Stimulated activated CD8-positive, alpha-beta memory T cell treated with anti-CD3 and anti-CD28 coated beads, Interleukin-12 subunit alpha, Interleukin-12 subunit beta, amount 100 ng/mL, for 1 hour (primary cell): ENCODE measurements at places on chromosomes 13 and 19.

GRCh38 chr19:17281391-17282304 lies at the start of gene ANKLE1:
ANKLE1 (plus strand) TSS chr19:17281901; CDS start chr19:17281921, 20 bp downstream.
- no peak for DNase-seq

DNA sequence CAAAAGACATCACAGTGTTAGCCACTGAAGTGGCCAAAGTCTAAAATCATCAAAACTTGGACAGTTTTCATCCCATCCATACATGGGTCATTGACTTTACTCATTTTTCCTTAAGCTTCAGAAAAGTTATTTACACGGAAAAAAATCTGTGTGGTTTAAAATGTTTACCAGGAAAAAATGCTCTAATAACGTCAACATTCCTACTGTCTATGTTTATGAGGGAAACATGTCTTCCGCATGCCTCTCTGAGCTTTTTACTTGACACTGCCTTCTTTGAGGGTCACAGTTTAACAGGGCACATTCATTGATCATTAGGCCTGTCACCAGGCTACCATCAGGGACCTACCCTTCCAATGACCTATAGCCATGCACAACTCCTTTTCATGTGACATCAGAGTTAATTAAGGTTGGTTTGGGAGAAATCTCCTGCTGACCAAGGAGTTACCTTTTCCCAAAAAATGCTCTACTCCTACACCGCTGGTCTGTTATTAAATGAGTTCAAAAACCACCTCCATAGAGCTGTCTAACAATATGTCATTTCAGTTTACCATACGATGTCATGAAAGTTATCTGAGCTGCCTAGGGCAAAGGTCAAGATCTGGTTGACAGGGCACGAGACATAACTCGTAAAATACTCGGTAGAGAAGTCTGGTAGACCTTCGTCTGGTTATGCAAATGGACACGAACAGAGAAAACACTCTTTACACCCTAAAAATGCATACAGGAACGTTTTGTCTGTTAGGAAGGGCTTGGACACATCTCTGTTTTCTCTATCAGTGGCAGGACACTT lies 17.8 kb downstream of the FLT1 start:
- DNase-seq: no peak

GRCh38 chr13:40141859-40142555 lies 486.5 kb downstream of the COG6 start:
- DNase-seq: no peak

DNA sequence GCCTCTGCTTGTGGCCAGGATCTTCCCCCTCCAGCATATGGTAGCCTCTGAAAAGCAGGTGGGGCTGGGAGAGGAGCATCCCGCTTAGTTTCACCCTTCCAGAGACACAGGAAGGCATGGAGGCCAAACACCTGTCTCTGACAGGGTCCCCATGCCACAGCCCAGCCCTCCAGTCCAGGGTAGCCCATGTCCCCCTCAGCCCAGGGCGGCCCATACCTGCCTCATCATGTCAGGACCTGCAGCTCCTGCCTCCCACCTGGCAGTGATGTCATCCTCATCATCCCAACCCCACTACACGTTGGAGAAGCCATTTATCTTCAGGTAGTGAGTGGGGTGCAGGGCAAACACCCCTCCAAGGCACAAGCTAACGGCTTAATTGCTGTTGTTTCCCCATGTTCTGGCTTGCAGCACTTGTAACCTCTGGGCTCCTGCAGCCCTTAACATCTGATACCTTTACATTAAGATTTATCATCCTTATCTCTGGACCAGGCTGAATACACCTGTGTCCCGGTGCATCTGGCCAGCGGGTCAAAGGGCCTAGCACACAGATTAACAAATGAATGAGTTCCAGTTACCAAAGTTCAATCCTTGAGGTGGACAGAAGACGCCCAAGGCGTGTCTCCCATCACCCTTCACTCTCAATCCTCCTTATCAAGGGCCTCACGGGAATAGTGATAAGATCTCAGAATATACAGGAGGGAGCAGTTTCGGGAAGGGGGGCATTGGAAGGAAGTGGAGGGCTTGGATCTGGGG lies 22.2 kb downstream of the ZNF175 start:
- no peak for DNase-seq

- no peak for DNase-seq
Observed at GRCh38 chr13:34459856-34460255, 482.2 kb upstream of the NBEA start.

DNA sequence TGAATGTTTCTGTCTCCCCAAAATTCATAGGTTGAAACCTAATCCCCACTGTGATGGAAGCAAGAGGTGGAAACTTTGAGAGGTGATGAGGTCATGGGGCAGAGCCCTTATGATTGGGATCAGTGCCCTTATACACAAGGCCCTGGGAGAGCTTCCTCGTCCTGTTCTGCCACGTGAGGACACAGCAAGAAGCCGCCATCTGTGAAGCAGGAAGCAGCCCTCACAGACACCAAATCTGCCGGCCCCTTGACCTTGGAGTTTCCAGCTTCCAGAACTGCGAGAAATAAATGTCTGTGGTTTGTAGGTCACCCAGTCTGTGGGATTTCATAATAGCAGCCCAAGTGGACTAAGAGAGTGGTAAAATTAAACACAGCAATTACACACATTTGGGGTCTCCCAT lies 737.4 kb downstream of the UQCRFS1 start:
- no peak for DNase-seq

GRCh38 chr13:75302071-75302698 lies 179.8 kb downstream of the TBC1D4 start:
- DNase-seq: no peak

- DNase-seq: no peak
Observed at GRCh38 chr19:16571283-16571682, 932 bp downstream of the SLC35E1 start.

DNA sequence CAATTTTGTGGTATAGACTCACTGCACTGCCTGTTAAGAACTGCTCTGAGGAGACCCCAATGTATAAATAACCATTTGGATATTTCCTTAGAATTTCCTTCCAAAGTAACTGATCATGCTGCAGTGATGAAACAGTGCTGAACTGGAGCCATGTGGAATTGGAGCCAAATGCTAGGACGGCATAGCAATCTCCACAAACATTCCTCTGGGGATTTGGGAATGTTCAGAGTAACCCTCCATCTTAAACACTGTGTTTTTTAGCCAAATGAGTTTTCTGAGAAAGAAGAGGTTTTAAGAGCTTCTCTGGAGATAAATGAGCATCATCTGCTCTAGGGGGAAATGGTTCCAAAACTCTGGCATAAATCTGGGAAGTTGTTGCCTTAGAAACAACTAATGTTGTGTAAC lies 98.2 kb downstream of the OLFM4 start:
- no peak for DNase-seq

DNA sequence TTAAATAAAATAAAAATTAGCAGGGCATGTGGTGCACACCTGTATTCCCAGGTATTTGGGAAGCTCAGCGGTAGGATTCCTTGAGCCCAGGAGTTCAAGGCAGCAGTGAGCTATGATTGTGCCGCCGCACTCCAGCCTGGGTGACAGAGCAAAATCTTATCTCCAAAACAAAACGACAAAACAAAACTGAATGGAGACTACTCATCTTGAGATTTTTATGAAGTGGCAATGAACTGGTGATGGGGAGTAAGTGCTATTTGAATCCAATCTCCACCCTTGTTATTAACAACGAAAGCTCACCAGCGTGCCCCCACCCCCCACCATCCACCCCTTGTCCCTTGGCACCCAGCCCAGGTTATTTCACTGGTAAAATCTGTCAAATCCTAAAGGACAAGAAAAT lies 45.2 kb upstream of the URI1 start:
- DNase-seq: no peak

DNA sequence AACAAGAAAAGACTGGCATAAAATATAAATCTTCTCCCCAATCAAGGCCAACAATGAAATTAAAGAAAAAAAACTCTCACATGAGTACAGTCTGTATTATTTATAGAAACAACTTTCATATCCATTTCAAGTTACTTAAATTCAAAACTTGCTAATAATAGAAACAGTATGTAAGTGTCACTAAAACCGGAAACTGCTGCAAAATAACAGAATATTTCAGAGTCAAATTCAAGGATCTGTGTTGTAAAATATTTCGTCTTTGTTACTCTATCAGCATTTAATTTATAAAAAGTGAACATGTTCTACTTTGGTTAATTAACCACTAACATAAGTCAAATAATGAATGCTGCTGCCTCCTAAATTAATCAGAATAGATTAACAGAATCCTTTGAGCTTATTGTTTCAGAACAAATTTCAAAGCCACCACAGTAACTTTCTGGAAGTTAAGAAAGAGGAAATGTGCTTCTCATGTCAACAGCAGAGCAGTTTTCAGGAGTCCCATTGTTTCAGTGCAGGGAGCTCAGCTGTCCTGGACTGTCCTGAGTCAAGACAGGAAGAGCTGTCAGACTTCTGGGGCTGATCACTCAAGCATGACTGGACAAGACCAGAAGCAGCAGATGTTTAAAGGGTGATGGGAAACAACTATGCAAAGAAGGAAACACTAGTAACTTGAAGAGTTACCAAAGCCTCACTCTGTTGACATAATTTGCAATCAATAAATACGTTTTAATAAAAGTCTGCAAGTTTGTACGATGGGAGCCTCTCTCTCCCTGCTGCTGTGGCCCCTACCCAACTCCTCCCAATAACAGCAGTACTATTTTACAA lies 76.9 kb downstream of the FOXO1 start:
- DNase-seq: no peak

DNA sequence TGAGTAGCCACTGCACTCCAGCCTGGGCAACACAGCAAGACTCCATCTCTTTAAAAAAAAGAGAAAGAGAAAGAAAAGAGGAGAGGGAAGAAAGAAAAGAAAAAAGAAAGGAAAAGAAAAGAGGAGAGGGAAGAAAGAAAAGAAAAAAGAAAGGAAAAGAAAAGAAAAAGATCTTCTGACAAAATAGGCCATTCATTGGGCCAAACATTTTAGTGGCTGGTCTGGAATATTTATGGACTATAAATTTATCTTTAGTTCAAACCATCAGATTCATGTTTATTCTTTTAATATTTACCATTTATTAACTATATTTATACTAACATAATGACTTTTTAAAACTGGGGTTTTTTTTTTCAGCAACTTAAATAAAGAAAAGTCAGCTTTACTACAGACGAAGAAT lies 85.6 kb upstream of the KLF5 start:
- DNase-seq: no peak

DNA sequence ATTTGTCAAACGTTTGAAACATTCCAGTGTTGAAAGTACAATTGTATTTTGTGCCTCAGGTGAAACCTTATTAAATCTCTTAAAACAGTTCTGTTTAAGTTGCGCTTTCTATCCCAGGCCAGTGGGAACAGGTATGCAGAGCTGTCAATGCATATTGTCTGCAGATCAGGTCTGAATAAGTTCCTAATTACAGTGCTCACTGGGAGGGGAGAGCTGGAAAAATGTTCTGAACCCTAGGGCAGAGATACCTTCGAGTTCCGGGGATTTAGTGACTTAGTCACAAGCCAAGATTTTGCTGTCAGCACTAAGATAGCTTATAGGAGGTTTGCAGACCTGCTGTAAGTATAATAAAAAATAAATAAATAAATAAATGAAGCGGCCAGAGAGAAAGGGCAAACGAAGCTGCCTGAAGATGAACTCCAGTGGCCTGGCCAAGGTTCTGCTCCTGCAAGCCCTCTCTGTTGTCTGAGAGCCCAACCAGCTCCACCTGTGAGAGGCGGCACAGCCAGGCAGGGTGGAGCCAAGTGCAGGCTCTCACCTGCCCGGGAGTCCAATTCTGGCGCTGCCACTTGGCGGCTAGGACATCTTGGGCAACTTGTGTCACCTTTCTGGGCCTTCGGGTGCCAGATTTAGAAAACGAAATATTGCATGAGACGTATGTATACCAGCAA lies 97.9 kb upstream of the SLC7A1 start:
- DNase-seq: no peak

- no peak for DNase-seq
Observed at GRCh38 chr13:45878966-45879365, 27.4 kb upstream of the SIAH3 start.

- no peak for DNase-seq
Observed at GRCh38 chr13:97753942-97754670, 199.4 kb upstream of the IPO5 start.

DNA sequence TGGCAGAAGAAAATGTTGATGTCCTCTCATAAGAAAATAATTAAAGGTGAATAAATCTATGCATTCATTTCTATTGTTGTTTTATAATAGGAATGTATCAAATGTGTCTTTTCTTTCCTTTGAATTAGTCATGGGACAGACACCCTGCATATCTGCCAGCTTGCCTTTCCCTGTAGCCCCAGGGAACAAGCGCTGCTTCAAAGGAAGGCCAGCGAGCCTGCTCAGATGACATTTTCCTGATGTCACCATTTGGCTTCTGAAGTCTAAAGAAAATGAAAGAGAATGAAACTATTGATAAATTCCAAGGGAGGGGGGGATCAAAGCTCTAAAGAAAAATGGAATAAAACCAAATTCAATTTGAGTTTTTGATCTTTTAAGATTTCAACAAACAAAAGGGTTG lies 574.8 kb downstream of the IRS2 start:
- no peak for DNase-seq

DNA sequence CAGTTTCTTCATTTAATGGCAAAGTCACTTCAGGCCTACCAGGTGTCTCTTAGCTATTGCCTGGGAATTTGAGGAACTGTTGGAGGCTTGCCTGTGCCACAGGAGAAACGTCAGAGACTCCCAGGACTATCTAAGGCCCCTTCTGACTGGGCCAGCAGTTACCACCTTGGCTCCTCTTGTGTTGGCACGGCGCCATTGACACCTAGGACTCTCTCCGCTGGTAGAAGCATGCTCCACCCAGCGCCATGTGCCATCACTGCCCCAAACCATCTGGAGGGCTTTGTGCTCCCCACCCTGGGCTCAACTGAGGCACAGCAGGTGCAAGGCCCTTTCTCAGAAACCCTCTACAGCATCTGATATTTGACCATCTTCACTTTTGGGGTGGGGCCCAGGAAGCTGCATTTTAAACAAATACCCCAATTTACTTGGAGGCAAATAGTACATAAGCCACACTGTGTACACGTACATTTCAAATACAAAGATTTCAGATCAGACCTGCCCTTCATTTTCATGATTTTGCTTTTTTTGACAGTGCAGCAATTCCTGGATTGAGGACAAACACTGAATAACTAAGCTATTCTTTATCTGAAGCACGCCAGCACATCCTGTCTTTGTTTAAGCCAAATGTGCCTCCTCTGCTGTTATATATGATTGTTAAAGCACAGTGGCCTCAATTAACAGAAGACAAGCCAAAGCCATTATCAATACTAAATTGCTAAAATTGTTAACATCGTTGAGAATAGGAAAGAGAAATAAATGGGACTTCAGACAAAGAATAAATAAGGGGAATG lies 59.9 kb upstream of the TPP2 start:
- no peak for DNase-seq

DNA sequence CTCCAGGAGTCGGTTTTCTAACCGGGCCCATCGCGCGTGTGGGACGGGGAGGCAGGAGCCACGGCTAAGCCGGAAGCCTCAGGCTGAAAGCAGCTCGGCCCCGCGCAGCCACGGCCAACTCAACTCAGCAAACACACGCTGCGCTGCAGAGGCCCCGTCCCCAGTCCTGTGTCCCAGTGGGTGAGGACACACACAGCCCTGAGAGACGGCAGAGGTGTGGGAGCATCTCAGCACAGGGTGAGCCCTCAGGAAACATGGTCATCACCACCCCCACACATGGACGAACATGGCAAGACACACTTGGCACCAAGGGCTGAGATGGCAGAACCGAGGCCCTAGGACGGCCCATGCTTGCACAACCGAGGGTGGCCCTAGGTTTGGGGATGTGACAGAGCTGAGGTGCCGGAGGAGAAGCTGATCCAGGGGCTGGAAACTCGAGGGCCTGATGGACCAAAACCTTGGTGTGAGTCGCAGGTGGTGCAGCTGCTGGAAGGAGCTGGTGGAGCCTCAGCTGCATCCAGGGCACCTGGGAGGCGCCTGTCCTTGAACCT lies 29.0 kb upstream of the C13orf46 start:
- DNase-seq: no peak
